ENCODE measurements at places on chromosomes 4 and X.
A peak's percentile ranks its signal among the peaks of the same experiment; 100 is the strongest.

DNA sequence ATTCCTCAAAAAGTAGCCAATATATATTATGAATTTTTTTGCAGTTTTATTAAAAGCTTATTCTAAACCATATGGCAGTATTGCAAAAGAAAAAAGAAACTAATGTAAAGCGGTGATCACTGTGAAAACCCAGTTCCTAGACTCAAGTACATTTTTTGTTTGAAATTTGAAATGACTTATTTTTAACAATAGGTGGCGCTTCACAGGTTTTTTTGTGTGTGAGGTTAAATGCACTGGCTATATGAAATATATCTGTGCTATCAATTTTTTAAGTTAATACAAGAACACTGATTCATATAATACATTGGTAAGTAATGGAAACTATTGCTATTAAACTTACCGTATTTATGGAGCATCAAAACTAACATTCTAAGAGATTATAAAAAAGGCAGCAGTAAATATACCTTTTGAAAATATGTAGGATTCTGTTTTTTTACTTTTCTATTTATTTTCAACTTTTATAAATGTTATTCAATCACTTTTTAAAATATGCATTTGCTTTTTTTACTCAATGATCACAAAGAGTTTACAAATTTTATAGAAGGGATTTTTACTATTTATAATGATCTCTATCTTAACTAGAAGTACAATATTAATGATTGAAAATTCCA is 5.6 kb upstream of the SPRY1 start:
- no peak for DNase-seq

DNA sequence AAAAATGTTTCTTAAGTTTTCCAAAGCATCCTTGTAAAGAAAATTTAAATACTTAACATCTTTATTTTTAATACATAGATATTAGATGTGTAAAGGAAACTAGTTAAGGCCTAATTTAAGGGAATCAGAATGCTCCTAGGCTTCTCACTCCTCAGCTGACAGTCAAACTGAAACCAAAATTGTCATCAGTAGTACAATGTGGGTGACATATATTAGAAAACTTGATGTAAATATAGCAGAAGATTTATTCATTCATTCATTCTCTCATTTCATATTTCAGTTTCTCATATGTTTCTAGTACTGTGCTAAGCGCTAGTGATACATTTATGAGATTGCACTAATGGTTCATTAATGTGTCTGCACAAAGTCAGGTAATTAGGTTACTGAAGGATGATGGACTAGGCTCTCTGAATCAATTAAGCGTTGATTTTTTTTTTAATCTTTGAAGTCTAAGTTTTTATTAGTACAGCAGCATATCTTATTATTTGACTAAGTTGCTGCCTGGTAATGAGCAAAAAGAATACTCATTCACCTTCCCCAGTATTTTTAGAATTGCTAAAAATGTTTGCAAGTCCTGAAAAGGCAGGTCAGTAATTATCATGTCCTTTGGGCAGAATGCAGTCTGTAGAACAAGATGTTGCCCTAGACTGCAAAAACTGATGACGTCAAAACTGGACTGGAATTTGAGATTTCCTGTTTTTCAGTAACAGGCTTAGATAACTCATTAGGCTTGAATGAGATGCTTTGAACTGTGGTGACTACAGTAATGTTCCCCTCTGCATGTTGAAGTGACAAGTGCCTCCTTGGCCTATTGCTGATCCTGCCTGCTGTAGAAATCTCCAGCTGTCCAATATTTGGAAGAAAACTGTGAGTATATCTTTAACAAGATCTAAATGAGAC is 128.7 kb downstream of the ARHGAP24 start:
- no peak for DNase-seq

DNA sequence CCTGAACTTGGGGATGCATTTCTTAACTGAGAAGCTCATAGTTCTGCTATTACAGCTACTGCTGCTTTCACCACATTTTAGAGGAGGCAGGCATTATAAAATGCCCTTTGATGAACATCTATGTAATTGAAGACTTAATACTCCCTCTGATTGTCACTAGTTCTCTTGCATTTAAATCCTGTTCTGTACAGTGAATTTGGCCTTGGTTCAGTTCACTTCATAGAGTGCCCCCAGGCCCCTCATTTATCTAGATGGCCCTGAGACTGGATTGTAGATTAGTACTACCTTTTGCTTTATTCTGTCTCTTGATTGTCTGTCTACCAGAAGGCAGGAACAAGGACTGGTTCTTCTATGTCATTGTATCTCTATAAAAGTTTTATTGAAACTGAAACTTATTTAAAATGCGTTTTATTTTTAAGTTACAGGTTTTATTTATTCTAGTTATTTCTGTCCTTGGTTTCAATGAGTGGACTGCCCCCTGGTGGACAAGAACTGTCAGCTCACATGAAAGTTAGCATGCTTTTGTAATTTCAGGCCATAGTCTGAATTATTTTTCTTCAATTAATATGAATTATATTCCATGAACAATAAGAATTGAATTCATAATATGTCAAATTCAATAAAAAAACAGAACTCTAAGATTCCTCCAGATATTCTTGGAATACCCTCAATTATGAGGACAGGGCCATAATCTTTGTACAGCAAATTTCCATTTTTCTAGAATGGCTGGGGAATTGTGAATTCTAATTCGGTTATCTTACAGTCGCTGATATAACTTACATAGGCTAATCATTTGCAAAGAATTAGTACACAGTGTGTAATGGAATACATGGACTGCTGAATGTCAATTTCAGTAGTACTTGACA is 47.2 kb upstream of the TMEM33 start:
- DNase-seq: no peak

DNA sequence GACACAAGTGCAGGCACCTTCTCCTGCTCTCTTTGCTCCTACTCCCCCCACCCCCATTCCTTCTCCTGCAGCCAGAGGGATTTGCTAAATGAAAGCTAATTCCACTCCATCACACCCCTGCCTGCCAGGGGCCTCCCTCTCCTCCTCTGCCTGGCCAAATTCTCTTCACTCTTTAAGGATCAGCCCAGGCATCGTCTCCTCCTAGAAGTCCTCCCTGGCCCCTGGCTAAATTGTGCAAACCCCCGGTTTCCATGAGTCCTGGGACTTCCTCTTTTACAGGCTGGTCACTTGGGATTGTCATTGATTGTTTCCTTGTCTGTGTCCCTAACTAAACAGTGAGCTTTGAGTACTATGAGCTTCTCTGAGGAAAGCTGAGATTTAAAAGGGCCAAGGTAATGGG is 8.7 kb upstream of the ABLIM2 start:
- DNase-seq: no peak

GRCh38 chr4:903066-904046 is 28.8 kb downstream of the GAK start:
- DNase-seq: no peak

DNA sequence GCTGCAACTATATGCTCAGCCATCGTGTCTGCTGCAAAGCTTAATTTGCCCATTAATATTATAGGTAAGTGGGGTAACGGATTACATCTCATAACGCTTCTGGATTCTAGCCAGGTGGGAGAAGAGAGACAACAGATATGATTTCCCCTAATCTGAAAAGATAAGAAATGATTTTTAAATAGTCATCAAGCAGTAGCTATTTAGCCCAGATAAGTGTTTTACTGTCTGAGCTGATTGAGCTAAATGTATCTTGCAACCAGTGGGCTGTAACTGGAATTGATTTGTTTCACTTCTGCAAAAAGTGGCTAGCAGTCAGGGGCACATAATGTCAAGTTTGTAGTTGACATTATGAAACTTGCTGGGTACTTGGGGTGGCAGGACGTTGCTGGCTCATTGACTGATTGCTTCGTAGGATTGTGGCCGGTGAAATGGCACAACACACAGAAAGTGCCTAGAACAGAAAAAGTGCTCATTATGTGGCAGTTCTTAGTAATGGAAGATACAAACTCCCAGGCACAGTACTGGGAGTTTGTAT is 18.5 kb downstream of the LAP3 start:
- no peak for DNase-seq

DNA sequence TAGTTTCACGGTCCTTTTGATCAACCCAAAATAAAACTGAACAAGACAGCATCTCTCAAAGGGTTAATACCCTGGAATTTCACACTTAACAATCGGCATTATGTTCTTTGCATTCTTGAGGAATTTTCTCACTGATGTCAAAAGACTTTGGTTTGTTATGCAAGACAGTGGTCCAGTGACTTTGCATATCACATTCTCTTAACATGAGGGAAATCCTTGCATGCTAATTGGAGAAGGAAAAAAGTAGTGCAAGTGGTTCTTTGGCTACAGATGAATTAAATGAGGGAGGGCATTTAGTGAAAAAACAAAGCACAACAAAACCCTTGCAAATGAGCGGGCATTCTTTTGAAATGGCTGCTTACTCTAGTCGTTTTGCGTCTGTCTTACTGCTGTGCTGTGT is 105.1 kb upstream of the LIMCH1 start:
- DNase-seq: no peak

DNA sequence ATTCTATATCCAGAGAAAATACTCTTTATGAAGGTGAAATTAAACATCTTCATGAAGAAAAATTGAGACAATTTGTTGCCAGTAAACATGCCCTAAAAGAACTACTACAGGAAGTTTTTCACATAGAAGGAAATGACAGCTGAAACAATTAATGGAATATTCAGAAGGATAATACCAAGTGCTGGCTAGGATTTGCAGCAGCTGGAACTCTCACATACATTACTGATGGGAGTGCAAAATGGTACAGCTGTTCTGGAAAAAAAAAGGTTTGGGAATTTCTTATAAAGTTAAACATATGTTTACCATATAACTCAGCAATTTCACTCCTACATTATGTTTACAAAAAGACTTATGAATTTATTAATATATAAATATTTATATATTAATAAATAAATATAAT is 193.2 kb upstream of the FAT4 start:
- no peak for DNase-seq

DNA sequence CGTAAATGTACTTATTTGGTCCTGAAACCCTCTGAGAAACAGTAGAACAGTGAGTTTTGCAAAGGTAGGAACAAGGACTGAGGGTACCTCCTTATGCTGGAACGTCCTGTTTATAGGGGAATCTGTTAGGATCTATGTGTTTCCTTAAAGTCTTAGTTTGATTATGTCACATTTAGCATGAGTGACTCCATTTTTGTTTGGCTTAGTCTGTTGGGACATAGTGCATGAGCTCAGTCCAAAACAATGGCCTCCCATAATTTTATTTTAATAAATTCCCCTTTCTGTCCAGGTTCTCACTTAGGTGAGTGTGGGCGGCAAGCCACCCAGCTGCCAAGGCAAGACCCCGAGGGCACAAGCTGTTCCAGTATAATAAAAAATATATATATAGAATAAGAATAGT is 27.7 kb downstream of the HTT-AS start:
- DNase-seq: no peak

- peak; percentile 45 for DNase-seq
Observed at GRCh38 chrX:124406294-124407014, 60.1 kb downstream of the SH2D1A start.

DNA sequence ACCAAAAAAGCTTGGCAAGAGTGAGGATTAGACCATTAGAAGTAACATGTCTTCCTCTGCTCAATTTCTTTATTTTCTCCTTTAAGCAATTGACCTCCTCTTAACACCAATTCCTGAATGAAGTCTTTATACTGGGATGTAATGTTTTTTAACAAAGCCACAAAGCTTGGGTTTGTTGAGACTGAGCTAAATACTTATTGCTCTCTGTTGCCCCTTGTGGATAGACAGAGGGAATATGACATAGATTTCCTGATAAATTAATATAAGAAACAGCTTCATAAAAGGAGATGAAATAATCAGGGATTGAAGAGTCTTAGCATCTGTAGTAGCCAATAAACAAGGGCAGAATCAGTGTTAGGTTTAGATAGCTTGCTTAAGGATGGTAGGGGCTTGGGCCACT is 57.6 kb downstream of the CCDC160 start:
- no peak for DNase-seq

GRCh38 chr4:58776627-58777026 is 1666.4 kb upstream of the IGFBP7 start:
- DNase-seq: no peak

DNA sequence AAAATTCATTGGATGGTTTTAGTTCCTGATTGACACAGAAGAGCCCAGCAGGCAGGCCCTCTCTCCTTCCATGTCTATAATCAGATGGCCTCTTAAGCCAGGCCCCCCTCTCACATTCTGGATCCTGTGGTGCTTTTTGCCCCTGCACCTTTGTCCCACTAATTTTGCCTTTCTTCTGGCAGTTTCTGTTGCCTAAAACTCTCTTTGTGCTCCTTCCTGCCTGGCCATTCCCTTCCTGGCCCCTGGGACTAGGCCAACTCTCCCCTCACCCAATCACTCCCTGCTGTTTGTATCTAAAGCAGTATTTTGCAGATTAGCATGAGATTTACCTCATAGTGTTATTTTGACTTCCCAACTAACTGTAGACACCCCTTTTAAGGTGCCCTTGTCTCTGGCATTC is 42.7 kb upstream of the DDX3X start:
- no peak for DNase-seq

- DNase-seq: no peak
Observed at GRCh38 chr4:98673288-98673644, 14.9 kb upstream of the TSPAN5 start.

DNA sequence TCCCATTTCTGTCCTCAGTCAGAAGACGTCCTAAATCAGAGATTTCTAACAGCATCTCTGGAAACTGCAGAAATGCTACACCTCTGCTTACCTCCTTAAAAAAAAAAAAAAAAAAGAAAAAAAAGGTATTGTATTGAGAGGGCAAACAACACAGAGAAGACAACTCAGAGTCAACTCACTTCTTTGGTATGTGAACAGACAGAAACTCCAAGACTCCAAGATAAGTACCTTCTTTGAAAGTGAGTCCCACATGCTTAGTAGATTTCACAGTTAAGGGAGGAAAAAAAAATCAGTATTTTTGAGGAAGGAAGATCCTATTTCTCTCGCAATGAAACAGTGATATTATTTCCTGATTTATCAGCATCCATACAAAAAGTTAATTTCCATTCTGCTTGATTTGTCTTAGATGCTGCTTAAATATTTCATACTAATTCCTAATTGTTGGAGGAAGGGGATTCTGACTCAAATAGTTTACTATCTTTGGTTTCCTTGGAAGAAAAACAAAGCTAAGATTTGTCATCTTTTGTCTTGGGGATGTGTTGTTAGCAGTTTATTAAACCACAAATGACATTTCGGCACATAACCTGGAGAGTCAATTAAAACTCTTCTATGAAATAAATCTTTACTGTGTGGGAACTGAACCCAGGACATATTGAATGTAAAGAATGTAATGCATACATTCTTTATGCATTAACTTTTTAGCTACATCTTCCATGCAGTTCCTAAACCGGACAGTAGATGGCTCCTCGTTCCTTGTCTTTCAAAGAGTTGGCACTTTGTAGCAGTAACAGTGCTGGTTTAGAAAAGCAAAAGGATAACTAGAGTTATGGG is 4.7 kb downstream of the RASGEF1B start:
- DNase-seq: no peak

DNA sequence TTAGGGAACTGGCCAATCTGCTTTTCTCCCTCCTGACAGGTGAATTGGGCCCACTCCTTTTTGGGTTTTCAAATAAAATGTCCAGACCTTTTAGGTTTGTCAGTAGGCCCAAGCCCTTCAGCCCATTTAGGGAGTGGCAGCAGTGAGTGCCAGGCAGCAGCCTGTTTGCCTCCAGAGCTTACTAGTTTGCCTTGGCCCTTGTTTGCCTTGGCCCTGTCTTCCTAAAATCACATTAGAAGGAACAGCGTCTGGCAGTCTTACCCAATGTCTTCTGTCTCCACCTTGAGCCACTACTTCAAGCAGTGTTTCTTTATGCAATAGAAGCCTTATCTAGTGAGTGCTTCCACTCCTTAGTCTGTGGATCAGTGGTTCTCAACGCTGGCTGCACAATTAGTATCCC is 117.1 kb downstream of the TMEM164 start:
- DNase-seq: no peak

- DNase-seq: no peak
Observed at GRCh38 chr4:182426901-182427300, 183.7 kb downstream of the TENM3 start.
